ENCODE measurements at places on chromosomes 12 and 14. TPM values are rescaled to one million over a fixed set of nuclear protein-coding genes. Genes with fewer than 3 reads are reported as not detected.

GRCh38 chr12:122845041-122845864 lies 10.0 kb downstream of the HIP1R start:
- no peak overlapping the region for H3K4me3 ChIP-seq
- no peaks in the 10 kb centered on the region for H3K27me3 ChIP-seq
- DNase-seq: no peak
- no peak overlapping the region for H3K27ac ChIP-seq
- peaks cover 19% of the 10 kb centered on the region for H3K4me1 ChIP-seq
- no peaks in the 10 kb centered on the region for H3K36me3 ChIP-seq

- no peak overlapping the region for H3K4me3 ChIP-seq
- DNase-seq: peak; percentile 95
- no peaks in the 10 kb centered on the region for H3K27me3 ChIP-seq
- H3K4me1 ChIP-seq: peaks cover 19% of the 10 kb centered on the region
- H3K27ac ChIP-seq: peak overlapping the region; percentile 100
- no peaks in the 10 kb centered on the region for H3K36me3 ChIP-seq
Observed at GRCh38 chr12:101891462-101891971, 14.1 kb downstream of the DRAM1 start.

GRCh38 chr12:95520816-95521215 lies 30.5 kb downstream of the USP44 start:
- H3K36me3 ChIP-seq: peaks cover 45% of the 10 kb centered on the region
- DNase-seq: no peak
- H3K27ac ChIP-seq: no peak overlapping the region
- H3K4me1 ChIP-seq: no peaks in the 10 kb centered on the region
- H3K4me3 ChIP-seq: no peak overlapping the region

GRCh38 chr12:64610660-64611340 lies 505 bp downstream of the RASSF3 start:
- H3K4me1 ChIP-seq: peaks cover 2% of the 10 kb centered on the region
- peak; percentile 50 for DNase-seq
- H3K36me3 ChIP-seq: no peaks in the 10 kb centered on the region
- H3K27me3 ChIP-seq: no peaks in the 10 kb centered on the region

- no peaks in the 10 kb centered on the region for H3K36me3 ChIP-seq
- no peak overlapping the region for H3K27ac ChIP-seq
- H3K4me1 ChIP-seq: peaks cover 2% of the 10 kb centered on the region
- no peak overlapping the region for H3K4me3 ChIP-seq
Observed at GRCh38 chr12:89474615-89475014, 50.0 kb downstream of the GALNT4 start.

- no peak overlapping the region for H3K4me3 ChIP-seq
- no peaks in the 10 kb centered on the region for H3K36me3 ChIP-seq
- no peak for DNase-seq
- H3K27me3 ChIP-seq: peaks cover 20% of the 10 kb centered on the region
Observed at GRCh38 chr14:95316821-95317220, 2.9 kb downstream of the CLMN start.

GRCh38 chr14:100370003-100370402 lies 46.9 kb downstream of the SLC25A47 start:
- H3K27ac ChIP-seq: no peak overlapping the region
- peaks cover 17% of the 10 kb centered on the region for H3K4me1 ChIP-seq
- H3K4me3 ChIP-seq: no peak overlapping the region
- no peak for DNase-seq

DNA sequence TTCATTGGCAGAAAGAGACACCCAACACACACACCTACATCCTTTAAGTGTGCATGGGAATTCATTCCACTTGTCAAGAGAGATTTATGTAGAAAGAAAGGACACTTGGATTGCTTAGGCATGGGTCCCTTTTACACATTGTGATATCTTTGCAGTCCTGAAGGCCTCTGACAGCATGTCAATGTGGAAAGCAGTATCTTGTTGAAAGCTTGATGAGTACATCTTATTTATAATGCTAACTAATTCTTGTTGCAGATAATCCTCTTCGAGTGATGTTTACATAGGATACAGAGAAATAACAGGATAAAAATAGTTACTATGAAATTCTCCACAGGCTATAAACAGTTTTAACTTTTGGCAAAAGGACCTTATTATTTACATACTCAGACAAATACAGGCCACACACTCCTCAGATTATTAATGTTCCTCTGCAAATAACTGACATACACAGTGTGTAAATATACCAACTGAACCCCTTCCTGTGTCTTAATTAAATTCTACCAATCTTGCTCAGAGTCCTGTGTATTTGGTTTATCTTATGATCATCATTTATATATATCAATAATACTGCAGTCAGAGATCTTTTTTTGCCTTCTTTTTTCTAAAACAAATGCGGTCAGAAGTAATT lies 111.8 kb upstream of the DIO2 start:
- H3K27me3 ChIP-seq: no peaks in the 10 kb centered on the region
- H3K36me3 ChIP-seq: no peaks in the 10 kb centered on the region
- no peak overlapping the region for H3K27ac ChIP-seq
- no peak overlapping the region for H3K4me3 ChIP-seq
- H3K4me1 ChIP-seq: peaks cover 3% of the 10 kb centered on the region

DNA sequence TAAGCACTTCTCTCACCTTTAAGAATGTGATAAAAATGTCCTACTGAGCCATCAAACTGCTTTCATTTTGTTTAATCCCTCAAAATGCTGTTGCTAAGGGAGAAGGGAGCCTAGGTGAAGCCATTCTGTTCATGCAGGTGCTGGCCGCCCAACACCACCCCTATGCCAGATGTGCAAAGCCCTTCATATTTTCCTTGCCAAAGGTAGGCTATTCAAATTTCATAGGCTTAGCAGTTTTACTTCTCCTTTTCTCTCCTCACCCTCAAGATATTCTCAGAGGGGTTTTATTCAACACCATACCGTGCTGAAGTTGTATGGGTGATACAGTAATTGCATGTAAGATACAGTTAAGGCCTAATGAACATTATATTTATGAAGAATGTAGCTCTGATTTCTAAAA lies 461.7 kb downstream of the GXYLT1 start:
- no peaks in the 10 kb centered on the region for H3K36me3 ChIP-seq
- no peaks in the 10 kb centered on the region for H3K27me3 ChIP-seq
- no peak overlapping the region for H3K27ac ChIP-seq
- H3K4me3 ChIP-seq: no peak overlapping the region
- no peak for DNase-seq

DNA sequence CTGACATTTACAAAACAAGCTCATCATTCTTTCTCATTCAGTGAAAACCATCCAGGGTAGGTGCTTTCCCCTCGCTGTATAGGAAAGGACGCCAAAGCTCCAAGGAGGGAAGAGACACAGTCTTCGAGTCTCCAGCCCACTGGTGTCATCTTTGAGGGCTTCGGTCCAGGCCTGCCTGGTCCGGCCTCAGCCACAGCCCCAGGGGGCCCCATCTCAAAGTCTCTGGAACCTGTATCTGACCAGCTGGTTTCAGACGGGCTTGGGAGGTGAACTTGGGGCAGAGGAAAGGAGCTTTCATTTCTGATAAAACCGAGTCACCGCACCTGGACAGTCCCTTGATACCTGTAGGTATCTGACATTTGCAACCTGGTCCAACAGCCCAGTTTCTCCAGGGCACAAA lies 229.5 kb upstream of the RTL1 start:
- DNase-seq: no peak
- no peak overlapping the region for H3K27ac ChIP-seq
- no peaks in the 10 kb centered on the region for H3K4me1 ChIP-seq
- H3K4me3 ChIP-seq: no peak overlapping the region

Gene TRMT5
- total RNA-seq: 10.4 TPM

Gene FAM90A1
- not detected for total RNA-seq
